Skin of body (tissue), 3 donors: ENCODE measurements at places on chromosomes 4 and X. TPM values are rescaled to one million over a fixed set of nuclear protein-coding genes. Genes with fewer than 3 reads are reported as not detected.

Gene DCAF12L2
- 4.7 TPM for total RNA-seq

Gene PTCHD1
- 0.99 TPM for total RNA-seq

Gene ATP1B4
- 25.9 TPM for total RNA-seq

Gene UGT2A1
- total RNA-seq: 2.6 TPM

Gene CHST7
- 4.3 TPM for total RNA-seq

Gene SORBS2
- 15.0 TPM for total RNA-seq

Gene MAOB
- 2.5 TPM for total RNA-seq

Gene IL2
- total RNA-seq: not detected

Gene PAGE2B
- total RNA-seq: 0.49 TPM

Gene SPANXB1
- total RNA-seq: not detected

Gene PAGE2
- total RNA-seq: not detected

Gene ATOH1
- 0.30 TPM for total RNA-seq

Gene TRAM1L1
- total RNA-seq: 3.2 TPM

Gene MAGEB5
- total RNA-seq: not detected

Gene ALAS2
- total RNA-seq: 164 TPM

GRCh38 chrX:37816766-37817165 lies 30.6 kb downstream of the DYNLT3 start:
- no peak for DNase-seq

GRCh38 chr4:123676071-123676889 lies 279.7 kb downstream of the SPRY1 start:
- no peak for DNase-seq

- DNase-seq: no peak
These were observed 56.2 kb downstream of the METTL14 start for GRCh38 chr4:118741301-118741855.

DNA sequence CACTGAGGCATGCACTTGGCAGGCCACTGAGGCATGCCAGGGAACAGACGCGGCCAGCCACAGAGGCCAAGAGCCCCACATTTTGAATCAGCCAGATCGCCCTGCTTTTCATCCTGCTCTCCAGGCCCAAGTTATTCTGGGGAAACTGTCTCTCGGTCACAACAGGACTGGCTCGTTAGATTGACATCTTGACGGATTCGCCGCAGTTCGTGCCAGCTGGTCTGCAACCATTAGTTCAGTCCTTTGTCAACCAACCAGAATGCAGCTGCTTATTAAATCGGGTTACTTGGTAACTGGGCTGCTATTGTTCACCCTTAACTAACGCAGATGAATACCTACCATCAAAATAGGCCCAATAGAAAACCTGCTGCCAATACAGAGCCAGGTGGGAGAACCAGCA lies 16.7 kb downstream of the CLDN34 start:
- DNase-seq: no peak

DNA sequence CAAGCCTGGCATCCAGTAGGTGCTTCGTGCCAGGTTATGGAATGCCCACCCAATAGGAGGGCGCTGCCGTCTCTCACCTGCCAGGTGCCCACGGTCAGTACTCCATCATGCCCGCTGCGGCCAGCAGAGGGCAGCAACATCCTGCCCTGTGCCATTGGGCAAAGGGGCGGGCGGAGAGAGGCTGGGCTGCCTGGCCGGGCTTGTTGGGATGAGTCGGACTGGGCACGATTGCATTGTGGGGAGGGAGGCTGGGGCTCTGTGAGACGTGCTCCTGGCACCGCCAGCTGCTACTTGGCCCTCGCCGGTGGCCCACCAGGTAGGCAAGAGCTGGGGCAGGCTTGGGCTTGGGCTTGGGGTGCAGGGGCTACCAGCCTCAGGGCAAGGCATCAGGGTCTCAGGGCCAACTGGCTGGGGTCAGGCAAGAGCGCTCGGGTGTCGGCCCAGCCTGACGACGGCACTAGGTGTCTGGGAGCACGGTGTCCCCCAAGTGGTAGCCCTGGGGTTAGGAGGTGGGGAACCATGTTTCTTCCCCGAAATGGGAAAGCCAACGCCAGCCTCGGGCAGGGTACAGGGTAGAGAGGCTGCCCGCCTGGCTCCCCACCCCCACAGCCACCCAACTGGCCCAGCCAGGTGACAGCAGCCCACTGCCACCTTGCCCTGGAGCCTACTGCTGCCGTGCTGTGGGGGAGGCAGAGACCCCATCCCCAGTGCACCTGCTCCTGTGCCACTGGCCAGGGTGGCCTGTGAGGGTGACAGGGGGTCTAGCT lies at the start of gene PLXNB3:
Gene PLXNB3, plus strand, starts transcription at position 261 of the 767 bp plus-strand sequence. CDS start 1,287 bp downstream, outside the sequence.
- no peak for DNase-seq

GRCh38 chr4:150079081-150079581 lies 886 bp downstream of the DCLK2 start:
- no peak for DNase-seq

DNA sequence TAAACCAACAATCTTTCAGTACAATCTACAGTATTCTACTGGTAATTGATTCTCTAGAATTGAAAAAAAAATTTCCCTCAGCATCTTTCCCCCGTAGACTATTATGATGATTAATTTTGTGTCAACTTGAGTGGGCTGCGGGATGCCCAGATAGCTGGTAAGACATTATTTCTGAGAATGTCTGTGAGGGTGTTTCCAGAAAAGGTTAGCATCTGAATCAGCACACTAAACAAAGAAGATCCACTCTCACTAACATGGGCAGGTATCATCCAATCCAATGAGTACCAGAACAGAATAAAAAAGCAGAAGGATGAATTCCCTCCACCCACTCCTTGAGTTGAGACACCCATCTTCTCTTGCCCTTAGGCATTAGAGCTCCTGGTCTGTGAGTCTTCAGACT lies 186.1 kb upstream of the MAB21L2 start:
- no peak for DNase-seq

GRCh38 chr4:172018358-172018757 lies 205.2 kb downstream of the GALNTL6 start:
- DNase-seq: no peak

GRCh38 chr4:1234811-1235292 lies 14.1 kb downstream of the CTBP1 start:
- no peak for DNase-seq

GRCh38 chrX:20313899-20314298 lies 47.2 kb upstream of the RPS6KA3 start:
- DNase-seq: no peak

- DNase-seq: no peak
These were observed 1.1 kb downstream of the ADH1C start for GRCh38 chr4:99351487-99351886.

DNA sequence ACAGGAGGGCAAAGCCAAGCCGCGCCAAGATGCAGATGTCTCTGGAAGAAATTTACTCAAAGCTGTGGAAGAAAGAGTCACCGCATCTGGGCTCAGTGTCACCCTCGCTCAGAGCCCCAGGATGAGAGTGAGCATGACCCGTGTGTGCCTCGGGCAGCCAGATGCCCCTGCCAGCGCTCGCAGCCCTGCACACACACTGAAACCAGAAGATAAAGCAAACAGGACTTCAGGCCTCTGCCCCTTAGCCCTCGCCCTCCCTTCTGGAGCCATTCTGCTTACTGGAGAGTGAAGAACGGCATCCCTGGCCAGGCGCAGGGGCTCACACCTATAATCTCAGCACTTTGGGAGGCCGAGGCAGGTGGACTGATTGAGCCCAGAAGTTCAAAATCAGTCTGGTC lies 103.0 kb downstream of the IRF2 start:
- DNase-seq: no peak

DNA sequence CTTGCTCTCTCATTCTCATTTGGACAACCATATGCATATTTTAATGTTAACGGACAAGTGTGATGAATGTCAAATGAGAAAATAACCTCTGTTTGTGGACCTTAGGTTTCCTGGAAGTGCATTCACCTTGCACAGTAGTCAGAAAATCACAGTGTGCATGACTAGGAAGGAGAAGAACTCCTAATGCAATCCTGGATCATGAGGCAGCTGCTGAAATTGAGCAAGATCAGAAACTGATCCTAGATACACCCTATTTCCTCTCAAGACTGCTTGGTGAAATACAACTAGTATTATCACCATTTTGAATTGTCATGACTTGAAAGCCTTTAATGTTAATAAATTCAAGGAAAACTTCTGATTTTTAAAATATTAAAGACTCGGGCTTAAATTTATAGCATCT lies 1148.9 kb downstream of the STIM2 start:
- DNase-seq: no peak

DNA sequence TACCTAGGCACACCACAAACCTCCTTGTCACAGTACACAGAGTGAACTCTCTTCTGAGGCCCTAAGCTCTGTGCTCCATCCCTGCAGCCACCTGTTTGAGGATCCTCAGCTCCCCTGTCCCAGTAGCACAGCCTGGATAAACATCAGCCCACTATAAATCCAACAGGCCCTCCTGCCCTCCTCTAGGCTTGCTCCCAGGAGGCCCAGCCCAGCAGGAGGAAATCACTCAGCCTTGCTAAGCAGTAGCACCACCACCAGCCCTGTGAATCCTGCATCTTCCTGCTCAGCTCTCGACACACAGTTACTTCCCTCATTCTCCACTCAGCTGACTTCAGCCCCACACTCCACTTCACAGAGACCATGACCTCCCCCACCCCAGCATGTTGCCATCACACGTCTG lies 273.9 kb downstream of the BCOR start:
- no peak for DNase-seq

DNA sequence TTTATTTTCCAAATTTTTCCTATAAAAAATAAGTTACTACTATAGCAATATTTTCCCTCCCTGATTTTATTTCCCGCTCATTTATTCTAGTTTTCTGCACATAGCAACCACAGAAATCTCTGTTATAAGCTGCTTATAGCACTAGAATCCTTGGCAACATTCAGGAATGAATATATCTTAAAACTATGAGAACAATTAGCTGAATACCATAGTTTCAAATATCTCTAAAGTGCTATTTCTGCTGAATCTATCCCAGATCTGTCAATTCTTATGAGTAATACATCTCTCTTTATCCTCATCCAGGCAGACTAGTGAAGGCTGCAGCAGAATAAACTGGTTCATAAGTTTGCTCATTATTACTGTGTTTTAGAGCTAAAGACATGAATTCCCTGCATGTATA lies 622.9 kb upstream of the DIPK2B start:
- DNase-seq: no peak

- no peak for DNase-seq
These were observed 122.4 kb downstream of the PALLD start for GRCh38 chr4:168619266-168619631.

GRCh38 chr4:133647206-133647605 lies 498.1 kb downstream of the PCDH10 start:
- DNase-seq: no peak

DNA sequence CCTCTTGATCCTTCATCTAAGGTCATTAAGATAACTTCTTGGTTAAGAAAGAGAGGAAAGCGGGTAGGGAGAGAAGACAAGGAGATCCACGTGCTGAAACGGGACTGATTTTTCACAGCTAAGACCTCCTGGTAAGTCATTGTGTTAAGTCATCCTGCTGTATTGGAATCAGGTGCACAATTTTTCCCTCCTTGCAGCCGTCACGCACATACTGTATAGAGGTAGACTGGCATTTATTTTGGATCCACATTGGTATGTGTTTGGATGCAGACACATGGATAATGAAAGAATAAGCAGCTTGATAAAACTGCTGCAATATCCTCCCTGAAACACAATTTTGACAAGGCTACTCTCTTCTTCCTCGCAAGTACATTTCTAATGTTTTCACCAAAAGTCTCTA lies 60.1 kb upstream of the NAP1L5 start:
- no peak for DNase-seq

GRCh38 chr4:128380306-128380705 lies 92.7 kb upstream of the PGRMC2 start:
- no peak for DNase-seq

DNA sequence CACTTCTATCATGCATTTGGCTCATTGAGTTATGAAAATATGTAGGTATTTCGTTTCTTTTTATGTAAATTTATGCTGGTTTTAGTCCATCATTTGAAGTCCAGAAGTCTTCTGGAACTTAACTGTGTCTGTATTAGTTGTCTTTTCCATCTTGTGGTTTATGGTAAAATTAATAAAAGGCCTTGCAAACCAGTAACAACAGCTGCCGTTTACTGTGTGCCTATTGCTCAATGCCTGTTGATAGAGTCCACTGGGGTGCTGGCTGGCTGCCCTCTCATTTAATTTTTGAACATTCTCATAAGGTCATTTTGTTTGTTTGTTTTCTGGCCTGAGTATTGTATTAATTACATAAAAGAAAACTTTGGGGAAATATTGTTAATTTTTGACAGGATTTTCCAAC lies 98.0 kb downstream of the NAA11 start:
- no peak for DNase-seq

- DNase-seq: no peak
These were observed 364.9 kb downstream of the ZNF674 start for GRCh38 chrX:46180258-46180687.

DNA sequence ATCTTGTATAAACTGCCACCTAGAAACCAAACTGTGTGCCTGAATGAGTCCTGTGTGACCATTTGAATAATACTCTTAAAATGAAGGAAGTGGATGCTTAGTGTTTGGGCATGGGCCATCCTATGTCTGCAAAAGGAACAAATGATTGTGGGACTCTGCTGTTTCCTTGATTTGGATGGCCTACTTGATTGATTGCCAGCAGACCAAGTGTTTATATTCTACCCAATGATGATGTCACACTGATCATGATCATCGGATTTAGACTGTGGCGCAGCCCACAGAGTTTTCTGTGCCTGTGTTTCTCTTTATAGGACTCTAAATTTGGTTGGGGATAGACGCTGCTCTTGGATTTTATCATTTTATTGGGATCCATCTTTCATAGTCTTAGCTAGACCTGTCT lies 4.4 kb downstream of the SEPTIN11 start:
- no peak for DNase-seq

GRCh38 chr4:38684951-38685844 lies 21.2 kb downstream of the KLF3 start:
- peak; percentile 29 for DNase-seq

- DNase-seq: no peak
These were observed 195.4 kb upstream of the ADGRL3 start for GRCh38 chr4:61004651-61005170.

- no peak for DNase-seq
These were observed 80.8 kb upstream of the BMPR1B start for GRCh38 chr4:94676970-94677369.

DNA sequence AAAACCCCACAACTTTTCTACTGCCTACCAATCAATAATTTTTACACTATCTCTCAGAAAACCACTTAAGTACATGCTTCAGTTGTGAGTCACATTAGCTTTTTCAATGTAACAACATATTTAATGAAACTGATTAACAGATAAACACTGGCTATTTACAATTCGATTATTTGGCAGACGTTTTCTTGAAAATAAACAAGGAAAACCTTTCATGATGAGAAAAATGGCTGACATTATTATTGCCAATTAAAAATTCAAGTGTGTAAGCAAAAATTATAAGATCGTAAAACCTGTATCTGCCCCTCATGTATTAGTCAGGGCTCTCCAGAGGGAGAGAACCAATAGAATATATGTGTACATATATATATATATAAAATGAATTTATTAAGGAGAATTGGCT lies 1555.5 kb upstream of the IGFBP7 start:
- no peak for DNase-seq

GRCh38 chrX:45447331-45447730 lies 246.7 kb upstream of the DIPK2B start:
- DNase-seq: no peak

- DNase-seq: no peak
These were observed 907.8 kb downstream of the STPG2 start for GRCh38 chr4:97235521-97235920.
